Bronchial epithelial cell (primary cell): ENCODE measurements at places on chromosomes 1 and 21. TPM values are rescaled to one million over a fixed set of nuclear protein-coding genes. Genes with fewer than 3 reads are reported as not detected.

GRCh38 chr1:19029191-19030085, 73.0 kb upstream of the IFFO2 start:
- peak; percentile 68 for DNase-seq

DNA sequence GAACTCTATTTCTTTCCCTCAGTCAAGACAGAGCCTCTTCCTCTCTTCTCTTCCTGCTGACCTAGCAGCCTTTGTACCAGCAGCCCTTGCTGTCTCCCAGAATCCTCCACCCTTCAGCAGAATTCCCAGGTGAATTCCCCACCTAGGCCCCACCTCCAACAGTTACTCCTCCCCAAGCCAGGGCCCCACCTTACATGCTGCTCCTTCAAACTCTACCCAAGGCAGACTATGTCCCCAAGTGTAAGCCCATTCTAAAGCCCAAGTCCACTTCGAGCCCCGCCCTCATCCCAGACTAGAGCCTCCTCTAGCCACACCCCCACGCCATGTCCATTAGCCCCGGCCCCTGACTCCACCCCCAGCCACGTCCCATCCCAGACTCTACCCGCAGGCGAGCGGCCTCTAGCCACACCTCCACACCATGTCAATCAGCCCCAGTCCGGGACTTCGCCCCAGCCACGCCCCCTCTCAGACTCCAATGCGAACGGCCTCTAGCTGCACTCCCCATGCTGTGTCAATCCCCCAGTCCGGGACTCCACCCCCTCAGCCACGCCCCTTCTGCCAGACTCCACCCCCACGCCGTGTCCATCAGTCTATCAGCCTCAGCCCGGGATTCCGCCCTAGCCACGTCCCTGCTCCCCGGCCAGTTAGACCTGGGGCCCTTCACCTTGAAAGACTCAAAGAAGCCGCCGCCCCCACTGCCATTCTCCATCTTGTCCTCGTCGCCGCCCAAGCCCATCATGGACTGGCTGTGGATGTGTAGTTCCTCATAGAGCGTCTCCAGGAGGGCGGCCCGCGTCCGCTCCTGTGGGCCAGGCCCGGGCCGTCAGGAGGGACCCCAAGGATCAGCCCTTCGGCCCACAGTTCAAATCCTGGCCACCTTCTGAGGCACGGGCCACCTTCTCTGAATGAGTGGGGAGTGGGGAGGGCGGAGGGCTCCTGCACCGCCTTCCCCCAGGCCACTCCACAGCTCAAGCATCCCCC, 61.3 kb downstream of the RAP1GAP start:
- DNase-seq = peak; percentile 83

DNA sequence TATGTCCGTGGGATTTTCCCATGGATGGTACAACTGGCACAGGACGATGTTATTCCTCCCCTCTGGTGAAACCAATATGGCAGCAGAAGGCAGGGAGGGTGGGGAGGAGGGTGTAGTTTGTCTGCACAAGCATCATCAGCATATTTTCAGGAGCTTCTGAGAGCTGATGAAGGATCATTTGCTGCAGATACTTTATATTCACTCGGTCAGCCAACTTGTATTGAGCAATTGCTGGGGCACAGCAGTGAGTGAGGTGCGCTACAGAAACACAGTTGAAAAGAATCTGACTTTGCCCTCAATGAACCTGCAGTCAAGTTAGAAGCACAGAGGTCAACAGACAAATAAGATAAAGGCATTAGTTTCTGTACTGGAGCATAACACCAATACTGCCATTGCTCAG, 13.0 kb downstream of the PKP1 start:
- no peak for DNase-seq

GRCh38 chr1:181124291-181124751, 35.8 kb downstream of the IER5 start:
- no peak for DNase-seq

- no peak for DNase-seq
These were observed 66.6 kb downstream of the MTR start for GRCh38 chr1:236861560-236862218.

- peak; percentile 99 for DNase-seq
These were observed 4.9 kb downstream of the PRKAB2 start for GRCh38 chr1:147167365-147167764.

DNA sequence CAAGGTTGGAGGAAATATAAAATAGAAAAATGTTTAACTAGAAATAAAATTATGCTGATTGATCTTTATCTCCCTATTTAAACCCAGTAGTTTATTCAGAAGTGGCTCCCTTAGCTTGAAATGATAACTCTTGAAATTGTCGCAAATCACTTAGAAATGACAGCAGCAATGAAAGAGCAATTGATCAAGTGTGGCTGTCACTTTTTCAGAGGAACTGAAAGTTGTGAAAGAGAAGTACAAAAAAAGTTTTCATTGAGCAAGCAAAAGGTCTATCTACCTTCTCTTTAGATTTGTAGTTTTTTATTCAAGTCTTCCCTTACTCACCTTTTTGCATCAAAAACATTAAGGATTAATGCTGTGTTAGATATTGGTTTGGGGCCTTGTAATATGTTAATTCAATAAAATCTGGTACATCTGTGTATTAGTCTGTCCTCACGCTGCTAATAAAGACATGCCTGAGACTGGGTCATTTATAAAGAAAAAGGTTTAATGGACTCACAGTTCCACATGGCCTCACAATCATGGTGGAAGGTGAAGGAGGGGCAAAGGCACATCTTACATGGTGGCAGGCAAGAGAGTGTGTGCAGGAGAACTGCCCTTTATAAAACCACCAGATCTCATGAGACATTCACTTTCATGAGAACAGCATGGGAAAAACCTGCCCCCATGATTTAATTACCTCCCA, 48.3 kb downstream of the LRRC8C start:
- DNase-seq = no peak

- peak; percentile 68 for DNase-seq
These were observed 1.1 kb upstream of the CACYBP start for GRCh38 chr1:174998569-174999215.

The PYGO2 gene
- 7.4 and 20.0 TPM in 2 replicates for total RNA-seq

The SEMA6C gene
- 0.38 and 0.53 TPM in 2 replicates for total RNA-seq

The FRRS1 gene
- 23.4 and 28.3 TPM in 2 replicates for total RNA-seq
